Fibroblast of lung (primary cell): ENCODE measurements at places on chromosomes 7 and 10. TPM values are rescaled to one million over a fixed set of nuclear protein-coding genes. Genes with fewer than 3 reads are reported as not detected.

Gene RBP3
- total RNA-seq = not detected in 2 replicates

Gene TRIM73
- total RNA-seq = 0.51 and 1.3 TPM in 2 replicates

Gene ZNF727
- 1.5 and 6.4 TPM in 2 replicates for total RNA-seq

Gene CCL24
- total RNA-seq = not detected in 2 replicates

Gene MCM10
- total RNA-seq = 0.51 and 0.83 TPM in 2 replicates

Gene LRIT2
- total RNA-seq = not detected in 2 replicates

Gene PRPS1L1
- total RNA-seq = not detected in 2 replicates

Gene OR2A7
- 0.26 and 0.50 TPM in 2 replicates for total RNA-seq

Gene SPDYE16
- 0.17 and 0.51 TPM in 2 replicates for total RNA-seq

Gene RPEL1
- total RNA-seq = 0.17 and 0.26 TPM in 2 replicates

Gene CFAP69
- 6.2 and 7.1 TPM in 2 replicates for total RNA-seq

Gene COL28A1
- under 0.01 and 0.17 TPM in 2 replicates for total RNA-seq

Gene GNG11
- total RNA-seq = 9.0 and 27.2 TPM in 2 replicates

GRCh38 chr10:121411004-121411403 lies 187.2 kb downstream of the FGFR2 start:
- no peak overlapping the region for H3K27ac ChIP-seq
- H3K27me3 ChIP-seq = no peaks in the 10 kb centered on the region
- H3K36me3 ChIP-seq = no peaks in the 10 kb centered on the region
- no peak overlapping the region for H3K4me3 ChIP-seq
- DNase-seq = no peak

DNA sequence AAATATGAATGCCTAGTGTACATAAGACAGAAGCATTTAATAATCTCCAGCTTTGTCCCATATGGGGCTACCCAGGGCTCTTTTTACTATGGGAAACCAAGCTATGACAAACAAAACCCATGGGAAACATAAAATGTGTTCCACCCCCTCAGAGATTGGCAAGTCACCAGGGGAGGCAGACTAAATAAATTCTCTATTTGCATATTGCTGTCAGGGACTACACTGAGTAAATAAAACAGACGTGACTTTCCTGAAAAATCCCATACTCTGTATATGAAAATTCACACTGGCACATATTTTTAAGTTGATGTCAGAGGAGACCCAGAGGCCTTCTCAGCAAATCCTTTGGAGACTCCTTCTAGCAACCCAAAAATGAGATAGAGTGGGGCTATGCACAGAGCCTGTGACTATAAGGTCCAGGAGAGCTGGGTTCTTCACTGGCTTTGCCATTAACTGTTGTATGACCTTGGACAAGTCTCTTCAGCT lies 44.0 kb upstream of the HPSE2 start:
- no peaks in the 10 kb centered on the region for H3K4me1 ChIP-seq
- H3K27ac ChIP-seq = no peak overlapping the region
- H3K4me3 ChIP-seq = no peak overlapping the region
- DNase-seq = no peak
- H3K27me3 ChIP-seq = no peaks in the 10 kb centered on the region
- H3K36me3 ChIP-seq = no peaks in the 10 kb centered on the region

GRCh38 chr7:121322460-121322859 lies 6.3 kb upstream of the WNT16 start:
- H3K4me3 ChIP-seq = no peak overlapping the region
- no peak overlapping the region for H3K27ac ChIP-seq
- no peaks in the 10 kb centered on the region for H3K4me1 ChIP-seq

DNA sequence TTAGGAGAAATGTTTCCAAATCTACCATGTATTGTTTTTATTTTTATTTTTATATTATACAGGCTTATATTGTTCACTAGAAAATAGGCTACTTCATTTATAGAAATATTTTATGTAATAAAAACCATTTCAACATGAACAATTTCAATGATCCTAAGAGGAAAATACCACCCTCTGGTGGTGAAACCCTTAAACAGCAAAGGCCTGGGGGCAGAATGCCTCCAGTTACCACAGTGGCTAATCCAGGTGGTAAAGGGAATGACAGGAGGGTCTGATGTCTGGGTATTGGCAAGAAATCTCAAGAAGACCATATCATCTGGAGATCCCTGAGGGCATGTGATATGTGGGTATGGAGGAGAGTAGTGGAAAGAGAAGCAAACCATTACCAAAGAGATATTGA lies 19.3 kb downstream of the MACC1 start:
- no peaks in the 10 kb centered on the region for H3K27me3 ChIP-seq
- no peak overlapping the region for H3K27ac ChIP-seq
- H3K4me1 ChIP-seq = no peaks in the 10 kb centered on the region
- no peak overlapping the region for H3K4me3 ChIP-seq
- DNase-seq = no peak

- DNase-seq = no peak
- no peaks in the 10 kb centered on the region for H3K4me1 ChIP-seq
- no peak overlapping the region for H3K4me3 ChIP-seq
- H3K36me3 ChIP-seq = no peaks in the 10 kb centered on the region
- no peak overlapping the region for H3K27ac ChIP-seq
- H3K27me3 ChIP-seq = no peaks in the 10 kb centered on the region
Measured at GRCh38 chr10:20970708-20971107, 73.6 kb upstream of the NEBL start.

DNA sequence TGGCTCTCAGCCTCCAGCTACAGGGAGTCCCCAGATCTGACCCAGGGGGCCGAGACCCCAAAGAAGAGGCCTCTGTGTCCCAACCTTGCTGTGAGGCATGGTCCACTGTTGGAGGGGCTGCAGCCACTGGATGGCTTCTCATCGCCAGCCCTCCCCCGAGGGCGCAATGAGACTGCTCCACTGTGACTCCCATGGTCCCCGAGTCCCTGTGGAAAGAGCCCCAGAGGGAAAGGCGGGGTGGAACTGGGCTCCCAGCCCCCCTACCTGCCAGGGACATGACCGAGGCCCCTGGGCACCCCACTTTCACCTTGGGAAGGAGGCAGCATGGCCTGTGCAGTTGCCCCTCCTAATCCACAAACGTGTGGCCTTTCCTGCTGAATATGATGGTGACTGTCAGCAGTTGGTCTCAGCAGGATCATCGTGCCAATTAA lies 33.5 kb upstream of the RET start:
- H3K4me1 ChIP-seq = no peaks in the 10 kb centered on the region
- H3K36me3 ChIP-seq = no peaks in the 10 kb centered on the region
- no peak overlapping the region for H3K4me3 ChIP-seq
- no peaks in the 10 kb centered on the region for H3K27me3 ChIP-seq
- DNase-seq = no peak

GRCh38 chr10:103559776-103560175 lies 66.3 kb downstream of the NEURL1 start:
- no peak for DNase-seq
- H3K27me3 ChIP-seq = peaks cover 9% of the 10 kb centered on the region
- no peaks in the 10 kb centered on the region for H3K36me3 ChIP-seq
- H3K4me3 ChIP-seq = no peak overlapping the region
- peaks cover under 1% of the 10 kb centered on the region for H3K4me1 ChIP-seq
- no peak overlapping the region for H3K27ac ChIP-seq

DNA sequence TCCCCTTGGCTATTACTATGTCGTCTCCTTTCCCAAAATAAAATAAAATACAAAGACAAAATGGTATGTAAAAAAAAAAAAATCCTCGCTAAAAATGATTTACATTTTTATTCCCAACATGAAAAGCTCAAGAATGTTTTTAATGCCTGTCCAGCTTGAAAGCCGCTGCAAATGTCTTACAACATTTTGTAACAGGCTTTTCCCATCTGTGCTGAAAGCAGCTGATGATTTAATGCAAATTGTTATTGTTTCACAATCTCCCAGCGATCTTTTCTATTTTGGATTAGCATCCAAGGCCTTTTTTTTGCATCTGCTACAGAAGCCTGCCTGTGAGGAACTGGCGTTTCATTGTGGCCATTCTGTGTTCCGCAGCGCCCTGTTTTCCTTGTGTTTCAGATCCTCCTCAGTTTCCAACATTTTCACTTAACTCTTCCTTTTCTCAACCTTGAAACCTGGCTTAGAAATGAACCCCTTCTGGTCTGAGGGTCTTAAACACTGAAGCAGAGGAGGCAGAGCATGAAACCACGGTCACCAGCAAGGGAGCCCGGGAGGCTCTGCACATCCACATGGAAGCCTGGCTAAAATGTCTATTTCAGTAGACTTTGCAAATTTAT lies 712.1 kb downstream of the PARD3 start:
- DNase-seq = no peak
- H3K27ac ChIP-seq = peak overlapping the region; percentile 87
- peaks cover 20% of the 10 kb centered on the region for H3K4me1 ChIP-seq
